ENCODE measurements at places on chromosomes 3 and 15. TPM values are rescaled to one million over a fixed set of nuclear protein-coding genes. Genes with fewer than 3 reads are reported as not detected.
A peak's percentile ranks its signal among the peaks of the same experiment; 100 is the strongest.

Gene EID1
- total RNA-seq, result 84.0 TPM

Gene TUSC7
- total RNA-seq, result not detected

Gene SPATA12
- 0.15 TPM for total RNA-seq

Gene SUSD5
- total RNA-seq, result 1.9 TPM

GRCh38 chr3:126540342-126540849, 16.4 kb downstream of the CHST13 start:
- peak; percentile 45 for DNase-seq

GRCh38 chr3:166367947-166368533, 530.8 kb upstream of the BCHE start:
- DNase-seq, result no peak

- DNase-seq, result no peak
Measured at GRCh38 chr15:70146162-70146561, 48.4 kb upstream of the TLE3 start.

- no peak for DNase-seq
Measured at GRCh38 chr3:172202797-172203196, 163.4 kb downstream of the FNDC3B start.

DNA sequence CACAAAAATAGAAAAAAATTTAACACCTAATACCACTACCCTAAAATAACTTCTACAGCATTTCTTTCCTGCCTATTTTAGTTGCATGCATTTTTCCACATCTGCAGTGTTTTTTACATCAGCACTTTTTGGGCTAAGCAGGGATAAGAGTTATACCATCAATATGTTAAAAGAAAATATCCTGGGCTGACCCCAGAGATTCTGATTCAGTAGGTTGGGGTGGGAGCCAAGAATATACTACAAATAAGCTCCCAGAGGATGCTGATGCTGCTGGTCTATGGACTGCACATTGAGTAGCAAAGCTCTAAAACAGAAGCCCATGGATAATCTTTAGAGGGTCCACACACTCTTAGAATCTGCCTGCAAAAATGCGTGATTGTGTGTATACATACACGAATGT, 14.8 kb downstream of the FYCO1 start:
- DNase-seq, result no peak

- no peak for DNase-seq
Measured at GRCh38 chr15:78104119-78104479, 11.7 kb downstream of the SH2D7 start.

GRCh38 chr3:6287088-6287875, 573.6 kb upstream of the GRM7 start:
- no peak for DNase-seq

DNA sequence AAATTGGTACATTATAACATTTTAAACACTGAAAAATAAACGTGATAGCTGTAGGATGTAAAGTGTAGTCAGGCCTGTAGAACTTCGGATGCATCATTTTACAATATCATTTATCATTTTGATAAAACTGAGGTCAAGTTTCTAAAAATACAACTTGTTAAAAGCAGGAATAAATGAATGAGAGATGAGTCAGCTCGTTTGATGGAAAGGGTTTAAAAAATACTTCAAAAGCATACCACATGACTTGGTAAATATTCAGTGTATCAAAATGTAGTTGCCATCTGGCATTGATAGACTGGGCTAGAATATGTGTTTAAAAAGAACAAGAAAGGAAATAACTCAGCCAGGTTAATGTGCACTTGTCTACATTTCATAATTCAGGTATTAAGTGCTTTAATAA, 357.0 kb downstream of the TIGIT start:
- no peak for DNase-seq

GRCh38 chr3:66931291-66931690, 66.8 kb upstream of the KBTBD8 start:
- no peak for DNase-seq

DNA sequence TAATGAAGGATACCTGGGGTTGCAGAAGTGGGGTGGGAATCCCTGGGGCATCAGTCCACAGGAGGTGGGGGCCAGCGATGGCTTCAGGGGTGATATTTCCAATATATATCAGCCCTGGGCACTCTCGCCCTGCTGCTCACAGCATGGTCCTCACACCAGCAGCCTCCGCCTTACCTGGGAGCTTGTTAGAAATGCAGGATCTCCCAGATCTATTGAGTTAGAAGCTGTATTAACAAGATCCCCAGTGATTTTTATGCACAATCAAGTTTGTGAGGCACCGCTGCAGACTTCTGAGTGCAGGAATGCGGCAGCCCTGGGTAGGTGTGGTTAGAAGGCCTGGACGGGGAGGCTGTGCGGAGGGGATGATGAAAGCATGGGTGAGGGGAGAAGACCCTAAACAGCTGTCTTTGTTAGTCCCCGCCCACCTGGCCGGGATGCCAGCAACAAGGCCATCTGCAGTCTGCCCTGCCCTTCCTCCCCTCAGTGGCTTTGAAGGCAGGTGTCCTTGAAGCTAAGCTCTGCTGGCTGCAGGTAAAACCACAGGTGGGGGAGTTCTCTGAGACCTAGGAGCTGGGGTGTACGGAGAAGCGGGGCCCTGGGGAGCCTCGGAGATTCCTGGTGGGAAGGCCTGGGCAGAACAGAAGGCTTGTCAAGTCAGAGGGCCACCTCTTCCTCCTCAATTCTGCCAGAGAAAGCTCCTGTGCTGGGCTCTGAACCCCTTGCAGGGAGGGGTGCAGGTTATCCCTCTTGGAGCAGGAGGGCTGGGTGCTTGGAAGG, 11.4 kb downstream of the FAM107A start:
- DNase-seq, result no peak

GRCh38 chr3:127226946-127227842, 34.3 kb downstream of the PRR23E start:
- no peak for DNase-seq

DNA sequence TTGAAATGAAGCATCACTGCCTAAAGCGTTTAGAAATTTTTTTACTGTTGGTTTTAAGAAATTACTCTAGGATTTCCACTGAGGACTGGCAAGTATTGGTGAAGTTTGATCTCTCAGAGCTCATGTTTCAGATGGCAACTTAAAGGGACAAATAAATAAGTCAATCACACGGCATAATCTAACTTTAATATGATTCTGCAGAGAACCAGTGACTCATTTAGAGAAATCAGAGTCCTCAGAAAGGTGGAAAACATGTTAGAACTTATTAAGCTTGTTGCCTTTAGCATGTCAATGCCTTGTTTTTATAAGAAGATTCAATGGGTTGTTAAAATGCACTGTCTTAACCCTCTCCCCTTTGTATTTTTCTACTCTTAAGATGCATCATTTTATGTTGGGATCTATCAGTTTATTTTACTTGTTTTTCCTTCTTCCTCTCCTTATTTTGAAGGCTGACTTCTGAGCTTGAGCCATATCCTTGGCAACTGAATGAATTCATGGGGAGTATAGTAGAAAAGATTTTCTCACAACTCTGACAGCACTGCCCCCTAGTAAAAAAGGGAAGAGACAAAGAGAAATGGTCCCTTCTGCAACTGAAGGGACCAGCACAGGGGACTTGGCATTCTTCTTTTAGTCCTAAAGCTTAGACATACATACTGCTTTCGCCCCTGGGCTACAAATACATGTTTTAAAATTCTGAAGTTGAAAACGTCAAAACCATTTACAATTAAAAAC, 431.2 kb downstream of the LPP start:
- DNase-seq, result no peak

DNA sequence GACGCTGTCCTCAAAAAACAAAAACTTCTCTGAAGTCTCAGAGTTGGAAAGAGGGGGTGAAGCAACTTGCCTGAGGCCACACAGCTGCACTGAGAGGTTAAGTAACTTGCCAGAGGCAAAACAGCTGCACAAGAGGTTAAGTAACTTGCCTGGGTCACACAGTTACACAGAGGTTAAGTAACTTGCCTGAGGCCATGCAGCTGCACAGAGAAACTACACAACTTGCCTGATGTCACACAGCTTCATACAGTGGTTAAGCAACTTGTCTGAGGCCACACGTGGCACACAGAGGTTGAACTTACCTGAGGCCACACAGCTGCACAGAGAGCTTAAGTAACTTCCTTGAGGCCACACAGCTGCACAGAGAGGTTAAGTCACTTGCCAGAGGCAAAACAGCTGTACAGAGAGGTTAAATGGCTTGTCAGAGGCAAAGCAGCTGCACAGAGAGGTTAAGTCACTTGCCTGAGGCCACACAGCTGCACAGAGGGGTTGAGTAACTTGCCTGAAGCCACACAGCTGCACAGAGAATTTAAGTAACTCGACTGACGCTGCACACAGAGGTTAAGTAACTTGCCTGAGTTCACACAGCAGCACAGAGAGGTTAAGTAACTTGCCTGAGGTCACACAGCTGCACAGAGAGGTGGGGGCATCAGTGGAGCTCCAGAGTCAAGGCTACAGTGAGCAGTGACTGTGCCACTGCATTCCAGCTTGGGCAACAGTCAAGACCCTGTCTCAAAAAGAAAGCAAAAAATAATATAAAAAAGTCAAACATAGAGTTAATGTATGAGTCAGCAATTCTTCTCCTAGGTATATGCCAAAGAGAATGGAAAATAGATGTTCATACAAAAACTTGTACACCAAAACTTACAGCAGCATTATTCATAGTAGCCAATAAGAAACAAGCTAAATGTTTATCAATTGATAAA, 12.0 kb upstream of the ACAD9 start:
- no peak for DNase-seq

GRCh38 chr3:29525254-29525881, 244.5 kb downstream of the RBMS3 start:
- DNase-seq, result no peak

- DNase-seq, result no peak
Measured at GRCh38 chr3:166554023-166554422, 716.8 kb upstream of the BCHE start.

DNA sequence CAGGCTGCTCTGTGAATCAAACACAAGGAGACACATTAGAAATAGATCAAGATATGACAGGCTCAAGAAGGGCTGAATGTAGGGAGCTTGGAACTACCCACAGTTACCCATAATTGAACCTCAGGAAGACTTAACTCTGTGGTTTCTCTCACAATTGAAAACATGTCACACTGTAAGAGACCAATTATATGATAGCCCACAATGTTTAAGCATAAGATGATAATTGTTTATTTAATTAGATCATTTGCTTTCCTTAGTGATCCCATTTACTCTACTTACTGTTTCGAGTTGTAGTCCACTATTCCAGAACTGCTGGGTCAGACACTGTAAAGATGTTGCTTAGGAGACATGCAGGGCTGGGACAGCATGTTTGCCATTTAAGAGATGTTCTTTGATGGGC, 201.3 kb upstream of the RARB start:
- no peak for DNase-seq

- DNase-seq, result no peak
Measured at GRCh38 chr3:171347301-171348039, 112.7 kb downstream of the TNIK start.

- no peak for DNase-seq
Measured at GRCh38 chr3:141465221-141465620, 21.6 kb upstream of the RASA2 start.
